ENCODE measurements at places on chromosomes 2 and 18.

DNA sequence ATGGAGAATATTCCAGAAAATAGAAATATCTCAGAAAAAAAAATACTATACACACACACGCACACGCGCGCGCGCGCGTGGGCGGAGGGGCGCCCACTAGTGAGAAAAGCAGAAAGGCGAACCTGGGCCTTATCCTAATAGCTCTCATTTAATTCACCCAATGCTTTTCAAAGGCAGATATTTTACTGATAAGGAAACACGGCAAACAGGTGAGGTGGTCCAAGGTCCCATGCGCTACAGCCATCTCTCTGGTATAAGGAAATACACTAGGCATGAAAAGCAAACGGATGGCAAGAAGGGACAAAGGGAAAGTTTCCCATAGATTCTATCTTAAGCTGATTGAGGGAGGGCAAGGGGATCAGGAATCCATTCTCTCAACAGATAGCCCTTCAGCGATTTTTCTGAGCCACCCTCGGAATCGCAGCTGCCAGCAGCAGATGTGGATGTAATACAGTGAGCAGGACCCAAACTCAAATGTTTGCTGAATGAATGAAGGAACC lies 136.7 kb downstream of the TMEM247 start:
- no peak for DNase-seq

DNA sequence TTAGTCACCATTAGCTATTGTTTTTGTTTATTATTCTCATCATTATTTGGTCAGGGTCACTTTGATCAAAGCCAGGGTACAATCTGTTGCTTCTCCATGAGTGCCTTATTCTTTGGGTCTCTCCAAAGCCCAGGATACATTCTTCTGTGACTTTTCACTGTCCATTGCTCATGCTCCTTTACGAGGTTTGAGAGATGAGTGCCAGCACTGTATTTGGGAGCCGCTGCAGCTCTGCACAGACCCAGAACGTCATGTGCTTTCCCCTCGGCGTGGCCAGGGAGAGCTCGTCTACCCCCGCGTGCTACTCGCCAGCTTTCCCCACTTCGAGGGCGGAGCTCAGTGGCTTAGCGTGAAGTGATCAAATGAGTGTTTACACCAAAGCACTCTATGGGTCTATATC lies 123.7 kb downstream of the COL6A3 start:
- no peak for DNase-seq

GRCh38 chr18:21650311-21650710 lies 38.2 kb downstream of the SNRPD1 start:
- no peak for DNase-seq

- DNase-seq: no peak
Observed at GRCh38 chr2:3951131-3951954, 248.0 kb downstream of the DCDC2C start.

- no peak for DNase-seq
Observed at GRCh38 chr2:135582383-135582782, 51.1 kb downstream of the R3HDM1 start.

- no peak for DNase-seq
Observed at GRCh38 chr18:58239879-58240278, 195.9 kb downstream of the NEDD4L start.

GRCh38 chr2:172394002-172394401 lies 33.4 kb upstream of the ITGA6 start:
- DNase-seq: no peak

DNA sequence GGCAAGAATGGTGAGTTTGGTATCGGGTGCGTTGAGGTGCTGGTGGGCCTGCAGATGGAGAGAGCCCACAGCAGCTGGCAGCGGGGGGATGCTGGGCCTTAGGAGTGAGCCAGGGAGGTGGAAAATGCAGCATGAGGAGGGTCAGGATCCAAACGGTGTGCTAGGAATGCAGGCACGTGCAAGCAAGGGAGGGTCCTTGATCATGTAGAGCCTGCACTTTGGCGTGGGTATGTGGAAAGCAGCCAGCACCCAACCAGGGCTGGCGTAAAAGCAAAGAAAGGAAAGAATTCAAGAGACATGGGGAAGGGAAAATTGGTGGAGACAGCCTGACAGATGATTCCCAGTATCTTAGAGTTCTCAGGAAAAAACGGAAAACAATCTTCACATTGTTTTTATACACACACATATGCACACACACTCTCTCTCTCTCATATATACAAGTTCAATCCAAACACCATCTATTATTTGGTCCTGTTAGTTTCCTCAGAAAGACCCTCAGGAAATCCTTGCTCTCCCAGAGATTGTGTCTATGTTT lies 46.3 kb downstream of the LTBP1 start:
- no peak for DNase-seq

Data from stimulated activated CD8-positive, alpha-beta memory T cell treated with anti-CD3 and anti-CD28 coated beads, Interleukin-12 subunit alpha, Interleukin-12 subunit beta, amount 100 ng/mL, for 1 hour (primary cell).